LHCN-M2 (cell line): ENCODE measurements at places on chromosomes 6 and 20. TPM values are rescaled to one million over a fixed set of nuclear protein-coding genes. Genes with fewer than 3 reads are reported as not detected.

DOP1A gene
- 14.4 and 16.6 TPM in 2 replicates for total RNA-seq

CALHM6 gene
- 2.7 and 3.9 TPM in 2 replicates for total RNA-seq

POPDC3 gene
- 64.8 and 77.9 TPM in 2 replicates for total RNA-seq

PRPH2 gene
- 2.1 and 2.6 TPM in 2 replicates for total RNA-seq

MTHFD1L gene
- 35.9 and 38.1 TPM in 2 replicates for total RNA-seq

CLPSL2 gene
- not detected in 2 replicates for total RNA-seq

SLA2 gene
- total RNA-seq, result 0.19 TPM in 1 of 2 replicates, not detected in the other

NPEPL1 gene
- total RNA-seq, result 24.7 and 29.9 TPM in 2 replicates

ELOVL2 gene
- 0.06 TPM in 1 of 2 replicates, not detected in the other for total RNA-seq

TCF19 gene
- total RNA-seq, result 61.1 and 65.0 TPM in 2 replicates

BIRC7 gene
- not detected in 2 replicates for total RNA-seq

PARD6B gene
- 0.06 and 0.90 TPM in 2 replicates for total RNA-seq

PDE10A gene
- total RNA-seq, result 17.9 and 21.6 TPM in 2 replicates

HLA-DRB1 gene
- 0.45 and 0.57 TPM in 2 replicates for total RNA-seq
